ENCODE measurements at places on chromosomes 4 and X.
A peak's percentile ranks its signal among the peaks of the same experiment; 100 is the strongest.

- no peak for DNase-seq
Measured at GRCh38 chrX:39018541-39018940, 217.3 kb downstream of the MID1IP1 start.

DNA sequence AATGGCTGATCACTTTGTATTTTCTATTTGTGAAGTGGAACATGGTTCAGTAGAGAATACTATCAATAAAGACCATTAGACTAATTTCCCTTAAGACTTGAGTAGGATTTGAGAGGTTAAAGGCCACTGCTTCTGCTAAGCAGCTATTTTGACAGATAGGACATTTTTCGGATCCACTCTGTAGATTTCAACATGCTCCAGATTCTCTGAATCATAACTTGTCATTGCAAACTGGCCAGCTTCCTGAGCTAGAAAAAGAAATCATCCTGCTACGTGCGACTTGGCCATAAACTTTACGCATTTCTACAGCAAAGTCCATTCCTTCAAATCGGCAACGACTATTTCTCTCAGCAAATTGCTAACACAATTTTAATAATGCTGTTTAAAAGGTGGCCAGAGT lies 55.2 kb downstream of the MGST2 start:
- no peak for DNase-seq

GRCh38 chrX:46866726-46867125 lies 29.9 kb downstream of the RP2 start:
- no peak for DNase-seq

- no peak for DNase-seq
Measured at GRCh38 chr4:4427121-4427870, 40.4 kb downstream of the NSG1 start.

GRCh38 chrX:3231766-3232165 lies 114.7 kb downstream of the MXRA5 start:
- no peak for DNase-seq

- DNase-seq, result no peak
Measured at GRCh38 chr4:40276546-40276945, 58.6 kb upstream of the CHRNA9 start.

- no peak for DNase-seq
Measured at GRCh38 chr4:30767147-30767845, 47.1 kb downstream of the PCDH7 start.

GRCh38 chrX:71536285-71536684 lies 3.4 kb downstream of the OGT start:
- peak; percentile 28 for DNase-seq

GRCh38 chr4:159401226-159401712 lies 298.4 kb downstream of the RAPGEF2 start:
- DNase-seq, result no peak
